ENCODE measurements at places on chromosomes 2 and 18.

- DNase-seq = no peak
These were observed 1.5 kb upstream of the SPTBN1 start for GRCh38 chr2:54454548-54455130.

DNA sequence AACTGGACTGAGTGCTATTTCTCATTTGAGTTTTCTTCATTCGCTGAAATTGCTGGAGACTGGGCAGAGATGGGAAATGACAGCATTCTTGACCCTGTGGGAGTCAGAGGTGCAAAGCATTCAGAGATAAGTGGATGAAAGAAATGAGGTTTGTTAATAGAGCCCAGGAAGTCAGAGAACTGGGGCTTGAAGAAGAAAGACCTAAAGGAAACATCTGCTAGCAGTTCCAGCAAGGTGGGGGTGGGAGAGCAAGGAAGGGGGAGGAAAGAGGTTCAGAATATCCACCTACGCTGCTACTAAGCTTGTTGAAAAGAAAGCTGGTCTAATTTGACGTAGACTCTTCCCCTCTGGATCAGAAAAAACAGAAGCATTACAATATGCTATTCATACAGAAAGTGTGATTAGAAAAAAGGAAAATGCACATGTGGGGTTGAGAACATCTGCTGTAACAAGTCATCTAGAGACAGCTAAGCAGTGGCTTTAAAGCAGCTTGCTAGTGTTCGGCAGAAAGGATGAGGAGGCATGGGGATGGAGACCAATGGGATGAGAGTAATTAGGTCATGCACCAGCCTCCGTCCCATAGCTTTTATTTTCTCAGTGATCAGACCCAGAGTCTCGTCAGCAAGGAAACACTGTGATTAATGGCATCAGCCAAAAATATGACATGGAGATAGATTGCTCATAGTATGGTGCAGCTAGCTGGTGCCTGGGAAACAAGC lies 29.7 kb downstream of the NAB1 start:
- DNase-seq = no peak

DNA sequence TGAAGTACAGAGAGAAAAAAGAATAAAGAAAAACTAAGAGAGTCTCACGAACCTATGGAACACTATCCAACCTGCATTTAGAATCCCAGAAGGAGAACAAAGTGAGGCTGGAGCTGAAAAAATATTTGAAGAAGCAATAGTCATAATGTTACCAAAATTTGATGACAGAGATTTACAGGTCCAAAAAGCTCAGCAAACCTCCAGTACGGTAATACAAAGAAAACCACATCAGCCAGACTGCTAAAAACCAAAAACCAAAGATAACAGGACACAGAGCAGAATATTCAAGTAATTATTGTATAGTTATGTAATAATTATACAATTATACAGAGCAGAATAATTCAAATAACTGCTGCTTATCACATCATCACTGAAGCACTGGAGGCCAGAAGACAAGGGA lies 23.7 kb downstream of the ATL2 start:
- DNase-seq = no peak

GRCh38 chr2:169461143-169461542 lies 18.2 kb upstream of the BBS5 start:
- DNase-seq = no peak

- DNase-seq = no peak
These were observed 28.3 kb downstream of the PKP4 start for GRCh38 chr2:158484892-158485556.

DNA sequence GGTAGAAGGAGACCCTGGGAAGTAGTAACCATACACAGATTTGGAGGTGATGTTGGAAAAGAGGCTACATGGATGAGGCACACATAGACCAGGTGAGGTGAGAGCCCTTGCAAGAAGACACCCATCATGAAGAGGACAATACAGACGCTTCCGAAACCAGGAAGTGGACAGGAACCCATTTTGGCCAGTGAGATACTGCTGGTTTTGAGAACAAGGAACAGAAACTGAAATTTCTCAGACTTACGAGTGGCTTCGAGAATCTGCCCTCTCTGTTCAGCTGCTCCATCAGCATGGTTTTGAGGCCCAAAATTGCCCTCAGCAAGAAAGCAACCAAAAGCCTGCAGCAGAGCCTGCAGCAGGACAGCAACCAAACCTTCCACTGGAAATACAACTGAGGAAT lies 479.1 kb upstream of the NRXN1 start:
- DNase-seq = no peak

GRCh38 chr2:45103351-45104345 lies 94.4 kb upstream of the SIX2 start:
- no peak for DNase-seq

DNA sequence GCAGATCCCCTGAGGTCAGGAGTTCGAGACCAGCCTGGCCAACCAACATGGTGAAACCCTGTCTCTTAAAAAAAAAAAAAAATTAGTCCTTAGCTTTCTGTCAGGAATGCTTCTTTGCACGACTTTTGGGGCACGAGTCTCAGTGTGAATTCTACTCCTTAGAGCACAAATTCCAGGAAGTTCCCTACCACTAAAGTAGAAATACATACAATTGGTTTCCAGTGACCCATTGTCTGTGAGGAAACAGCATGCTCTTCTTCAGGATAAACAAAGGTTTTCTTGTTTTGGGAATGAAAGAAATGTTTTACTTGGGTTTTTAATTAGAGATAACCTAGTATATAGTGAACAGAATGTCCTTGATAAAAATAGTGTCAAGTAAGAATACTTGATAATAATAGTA lies 23.7 kb downstream of the PSMA8 start:
- no peak for DNase-seq

DNA sequence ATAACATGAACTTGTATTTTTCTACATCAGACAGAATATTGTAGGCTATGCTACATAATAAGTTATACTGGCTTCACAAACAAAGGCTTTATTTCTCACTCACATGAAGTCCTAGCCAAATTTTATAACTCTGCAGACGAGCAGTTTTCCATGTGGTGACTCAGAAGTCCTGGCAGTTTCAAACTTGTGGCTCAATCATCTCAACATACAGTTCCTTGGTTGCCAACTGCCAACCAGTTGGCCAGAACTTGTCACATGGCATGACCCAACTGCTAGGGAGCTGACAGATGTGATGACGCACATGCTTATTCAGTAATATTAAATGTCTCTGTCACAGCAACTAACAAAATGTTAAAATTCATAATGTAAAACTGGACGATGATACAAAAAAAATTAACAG lies 63.8 kb upstream of the ZC3H15 start:
- no peak for DNase-seq

DNA sequence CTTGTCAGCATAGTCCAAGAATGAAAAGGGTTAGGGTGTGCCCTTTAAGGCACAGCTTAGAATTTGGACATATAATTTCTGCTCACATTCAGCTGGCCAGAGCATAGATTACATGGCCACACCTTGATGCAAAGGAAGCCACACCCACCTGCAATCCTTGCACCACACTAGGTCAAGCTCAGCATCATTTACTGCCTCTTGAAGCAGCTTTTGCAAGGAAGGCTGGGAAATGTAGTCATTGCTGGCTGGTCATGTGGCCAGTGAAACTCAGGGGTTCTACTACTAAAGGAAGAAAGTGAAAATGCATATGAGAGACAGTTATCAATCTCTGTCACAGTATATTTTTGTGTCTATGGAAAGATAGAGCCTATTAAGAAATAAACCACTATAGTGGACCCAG lies 159.3 kb downstream of the GFPT1 start:
- DNase-seq = no peak

GRCh38 chr2:199465390-199465789 lies 7.7 kb upstream of the SATB2 start:
- no peak for DNase-seq

- no peak for DNase-seq
These were observed 77.8 kb downstream of the SCN9A start for GRCh38 chr2:166297951-166298350.

DNA sequence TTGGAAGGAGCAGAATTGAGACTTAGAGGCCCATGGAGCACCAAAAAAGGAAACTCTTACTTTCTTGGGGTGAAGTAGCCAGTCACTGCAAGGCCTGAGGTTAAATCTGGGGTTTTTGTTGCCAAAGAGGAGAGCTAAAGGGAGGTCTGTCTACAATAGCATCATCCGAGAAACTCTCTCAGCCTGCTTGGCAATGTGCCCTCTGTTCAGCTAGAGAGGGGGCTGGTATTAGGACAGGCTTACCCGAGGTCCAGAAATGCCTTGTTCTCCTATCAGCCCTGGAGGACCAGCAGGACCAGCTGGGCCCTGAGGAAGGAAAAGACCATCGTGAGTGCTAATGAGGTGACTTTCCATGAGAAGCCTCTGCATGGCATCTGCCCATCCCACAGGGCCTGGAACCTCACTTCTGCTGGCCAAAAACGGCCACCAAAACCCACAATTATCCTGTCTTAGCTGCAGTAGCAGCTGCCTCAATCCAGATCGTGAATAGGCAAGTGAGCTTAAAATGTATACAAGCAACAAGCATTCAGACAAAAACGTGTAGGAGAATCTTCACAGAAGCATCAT lies 61.6 kb downstream of the COL6A3 start:
- DNase-seq = no peak

- no peak for DNase-seq
These were observed 55.6 kb downstream of the FAM168B start for GRCh38 chr2:131037398-131038257.

DNA sequence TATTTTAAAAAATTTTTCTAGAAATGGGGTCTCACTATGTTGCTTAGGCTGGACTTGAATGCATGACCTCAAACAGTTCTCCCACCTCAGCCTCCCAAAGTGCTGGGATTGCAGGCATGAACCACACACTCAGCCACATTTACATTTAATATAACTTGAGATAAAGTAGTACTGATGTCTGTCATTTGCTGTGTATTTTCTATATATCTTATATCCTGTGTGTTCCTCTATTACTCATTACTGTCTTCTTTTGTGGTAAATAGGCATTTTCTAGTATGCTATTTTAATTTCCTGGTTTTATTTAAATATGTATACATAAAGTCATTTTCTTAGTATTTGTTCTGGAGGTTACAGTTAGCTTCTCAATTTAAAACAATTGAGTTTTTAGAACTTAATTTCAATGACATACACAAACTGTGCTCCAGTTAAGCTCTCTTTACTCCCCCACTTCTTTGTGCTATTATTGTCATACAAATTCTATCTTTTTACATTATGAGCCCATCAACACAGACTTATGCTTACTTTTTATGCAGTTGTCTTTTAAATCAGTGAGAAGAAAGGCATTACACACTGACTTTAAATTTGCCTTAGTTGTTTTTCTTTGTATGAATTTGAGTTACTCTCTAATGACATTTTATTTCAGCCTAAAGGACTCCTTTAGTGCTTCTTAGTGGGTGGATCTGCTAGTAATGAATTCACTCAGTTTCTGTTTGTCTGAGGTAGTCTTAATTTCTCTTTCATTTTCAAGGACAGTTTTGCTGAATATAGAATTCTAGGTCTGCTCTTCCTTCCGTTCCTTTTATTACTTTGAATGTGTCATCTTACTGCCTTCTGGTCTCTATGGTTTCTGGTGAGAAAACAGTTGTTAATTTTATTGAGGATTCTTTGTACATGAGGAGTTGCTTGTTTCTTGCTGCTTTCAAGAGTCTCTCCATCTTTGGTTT lies 6.2 kb upstream of the INPP4A start:
- no peak for DNase-seq

GRCh38 chr2:45115181-45115580 lies 105.9 kb upstream of the SIX2 start:
- peak; percentile 7 for DNase-seq

GRCh38 chr2:3876685-3877084 lies 173.3 kb downstream of the DCDC2C start:
- DNase-seq = no peak

DNA sequence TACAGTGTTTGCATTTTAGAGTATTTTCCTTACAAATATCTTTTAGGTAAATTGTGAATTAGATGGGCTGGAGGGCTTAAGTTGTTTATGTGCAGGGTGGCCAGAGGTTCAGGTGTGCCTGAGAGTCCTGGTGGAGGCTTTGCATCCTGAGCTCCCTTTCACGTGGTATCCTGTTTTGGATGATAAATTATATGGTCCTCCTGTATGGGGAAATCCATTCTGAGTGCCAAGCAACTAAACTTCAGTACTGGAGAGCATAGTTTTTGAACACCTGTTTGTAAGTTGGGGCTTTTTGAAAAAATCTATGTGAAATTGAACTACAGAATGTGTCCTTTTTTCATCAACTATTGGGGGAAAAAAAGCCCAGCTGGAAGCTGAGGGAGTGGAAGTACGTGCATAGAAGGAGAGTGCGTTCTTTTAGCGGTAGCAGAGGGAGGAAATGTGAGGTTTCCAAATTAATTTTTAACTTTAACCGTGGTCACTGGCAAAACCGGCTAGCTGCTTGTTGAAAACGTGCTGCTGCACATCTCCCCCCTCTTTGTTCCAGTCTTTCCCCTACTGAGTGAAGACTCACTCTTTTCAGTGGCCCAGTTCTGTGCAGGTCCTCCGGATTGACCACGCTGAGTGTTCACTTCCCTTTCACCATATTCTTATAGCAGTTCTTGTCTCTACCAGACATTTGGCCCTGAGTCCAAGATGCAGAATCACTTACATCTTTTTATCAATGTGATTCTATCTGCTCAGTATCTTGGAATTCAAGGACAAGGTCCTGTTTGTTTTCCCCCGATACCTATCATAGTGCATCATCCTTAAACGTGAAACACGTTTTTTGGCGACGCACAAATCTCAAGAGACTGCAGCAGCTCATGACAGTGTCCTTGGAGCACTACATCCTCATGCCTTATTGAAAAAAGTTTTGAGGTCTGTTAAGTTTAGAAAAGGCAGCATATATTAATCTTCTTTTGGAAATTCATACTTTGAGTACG lies 15.3 kb downstream of the CNOT11 start:
- no peak for DNase-seq

GRCh38 chr2:235595422-235596010 lies 101.7 kb downstream of the AGAP1 start:
- peak; percentile 85 for DNase-seq

DNA sequence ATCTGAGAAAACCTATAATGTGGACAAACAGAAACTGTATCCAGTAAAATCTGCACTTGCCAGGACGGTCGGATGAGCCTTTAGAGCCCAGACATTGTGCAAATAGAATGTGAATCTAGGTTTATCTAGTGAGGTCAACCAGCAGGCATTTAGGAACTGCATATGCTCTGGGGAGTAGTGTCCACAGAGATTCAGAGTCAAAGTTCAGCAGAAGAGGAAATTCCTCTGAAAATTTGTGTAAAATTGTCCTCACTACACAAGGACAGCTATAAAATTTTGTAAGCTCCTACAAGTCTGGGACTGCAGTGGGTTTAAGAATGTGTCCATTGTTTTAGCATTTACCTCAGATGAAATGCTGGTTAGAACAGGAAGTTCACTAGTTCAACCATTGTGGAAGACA lies 9.8 kb upstream of the NDUFV2 start:
- no peak for DNase-seq

GRCh38 chr2:54597153-54597848 lies 126.2 kb upstream of the EML6 start:
- no peak for DNase-seq

DNA sequence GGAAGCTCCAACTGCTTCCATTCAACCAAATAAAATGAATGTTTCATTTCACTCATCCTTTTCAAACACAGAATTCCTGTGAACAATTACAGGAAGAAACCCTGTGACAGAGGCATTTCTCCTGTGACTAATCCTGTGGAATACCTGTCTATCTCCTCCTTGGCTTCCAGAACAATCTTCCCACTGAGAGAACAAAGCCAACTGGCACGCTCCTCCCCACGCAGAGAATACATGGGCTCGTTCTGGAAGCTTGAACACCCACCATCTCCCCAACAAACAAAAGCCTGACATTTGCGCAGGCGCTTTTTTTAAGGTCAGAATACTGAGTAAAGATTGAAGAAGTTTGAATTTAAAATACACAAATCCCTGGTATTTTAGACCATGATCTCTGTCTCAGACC lies 104.7 kb upstream of the SLC66A3 start:
- DNase-seq = no peak
